ENCODE measurements at places on chromosomes 4 and X. TPM values are rescaled to one million over a fixed set of nuclear protein-coding genes. Genes with fewer than 3 reads are reported as not detected.

Gene NALF2
- 2.1 TPM for total RNA-seq

Gene SRPX
- 21.6 TPM for total RNA-seq

DNA sequence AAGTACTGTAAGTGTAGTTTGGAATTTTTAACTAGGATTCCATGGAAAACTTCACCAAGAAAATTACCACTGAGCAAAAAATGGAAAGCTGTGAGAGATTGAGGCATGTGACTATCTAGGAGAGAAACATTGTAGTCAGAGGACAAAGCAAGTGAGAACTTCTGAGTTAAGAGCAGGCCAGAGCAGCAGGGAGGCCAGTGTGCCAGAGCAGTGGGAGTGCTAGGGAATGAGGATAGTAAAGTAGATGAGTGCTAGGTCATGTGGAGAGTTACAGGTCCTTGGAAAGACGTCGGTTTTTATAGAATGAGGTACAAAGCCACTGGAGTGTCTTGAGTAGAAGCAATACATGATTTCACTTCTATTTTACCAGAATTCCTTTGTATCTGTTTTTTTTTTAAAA is 52.7 kb upstream of the FAT4 start:
- no peak for DNase-seq

GRCh38 chrX:68832516-68833447 is 4.0 kb downstream of the EFNB1 start:
- no peak for DNase-seq

DNA sequence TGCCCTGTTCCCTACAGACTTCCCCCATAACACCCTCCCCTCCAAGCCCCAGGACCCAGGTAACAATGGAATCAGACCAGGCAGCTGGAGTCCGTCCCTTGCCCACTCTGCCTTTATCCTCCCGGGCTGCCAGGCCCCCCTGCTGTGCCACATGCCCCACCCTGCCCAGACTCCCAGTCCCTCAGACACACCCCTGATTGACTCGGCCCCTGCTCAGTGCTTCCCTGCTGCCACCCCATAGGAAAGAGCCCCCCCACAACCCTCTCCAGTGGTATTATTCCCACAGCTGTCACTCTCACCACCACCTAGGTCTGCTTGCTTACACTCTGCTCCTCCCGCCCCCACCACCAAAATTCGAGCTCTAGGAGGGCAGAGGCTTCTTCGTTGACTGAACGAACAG is 4.7 kb upstream of the NAA10 start:
- no peak for DNase-seq

DNA sequence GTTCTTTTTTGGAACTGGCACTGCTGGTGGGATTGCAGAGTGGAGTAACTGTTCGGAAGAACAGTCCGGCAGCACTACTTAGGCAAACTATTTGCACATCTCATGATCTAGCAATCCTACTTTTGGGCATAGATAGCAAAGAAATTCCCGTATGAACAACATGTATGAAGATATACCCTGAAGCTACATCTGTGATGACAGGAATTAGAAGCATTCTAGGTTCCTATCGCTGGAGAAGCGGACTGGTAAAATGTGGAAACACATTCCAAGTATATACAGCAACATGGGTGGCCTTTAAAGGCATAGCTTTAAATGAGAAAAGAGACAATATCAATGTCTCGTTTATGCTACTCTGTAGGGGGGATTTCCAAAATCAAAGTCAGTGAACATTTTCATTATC is 3.1 kb downstream of the DCAF16 start:
- DNase-seq, result no peak

DNA sequence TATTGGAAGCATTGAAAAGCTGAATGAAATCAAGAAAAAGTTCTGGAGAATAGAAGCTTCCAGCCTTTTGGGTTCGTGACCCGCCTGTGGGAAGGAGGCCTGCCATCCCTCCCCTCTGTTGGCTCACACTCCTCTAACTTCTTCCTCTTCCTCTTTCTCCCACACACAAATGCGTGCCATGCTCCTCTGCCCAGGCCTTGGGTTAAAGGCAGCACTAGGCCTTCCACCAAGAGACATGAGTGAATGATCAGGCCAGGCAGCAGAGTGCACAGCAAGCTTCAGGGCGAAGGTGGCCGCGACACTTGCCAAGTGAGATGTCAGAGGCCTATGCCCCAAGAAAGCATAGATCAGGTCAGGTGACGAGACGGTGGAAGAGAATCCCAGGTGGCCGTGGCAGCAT is 38.4 kb downstream of the FAM193A start:
- DNase-seq, result no peak

- DNase-seq, result no peak
These were observed 23.1 kb downstream of the CORIN start for GRCh38 chr4:47814618-47815295.

All from prostate gland (tissue), 2 donors.